ENCODE measurements at places on chromosomes 13 and 19.
A peak's percentile ranks its signal among the peaks of the same experiment; 100 is the strongest.

- DNase-seq: no peak
These were observed 10.6 kb downstream of the PLPP2 start for GRCh38 chr19:280541-281009.

GRCh38 chr19:13120031-13120430 lies 2.0 kb downstream of the NACC1 start:
- no peak for DNase-seq

DNA sequence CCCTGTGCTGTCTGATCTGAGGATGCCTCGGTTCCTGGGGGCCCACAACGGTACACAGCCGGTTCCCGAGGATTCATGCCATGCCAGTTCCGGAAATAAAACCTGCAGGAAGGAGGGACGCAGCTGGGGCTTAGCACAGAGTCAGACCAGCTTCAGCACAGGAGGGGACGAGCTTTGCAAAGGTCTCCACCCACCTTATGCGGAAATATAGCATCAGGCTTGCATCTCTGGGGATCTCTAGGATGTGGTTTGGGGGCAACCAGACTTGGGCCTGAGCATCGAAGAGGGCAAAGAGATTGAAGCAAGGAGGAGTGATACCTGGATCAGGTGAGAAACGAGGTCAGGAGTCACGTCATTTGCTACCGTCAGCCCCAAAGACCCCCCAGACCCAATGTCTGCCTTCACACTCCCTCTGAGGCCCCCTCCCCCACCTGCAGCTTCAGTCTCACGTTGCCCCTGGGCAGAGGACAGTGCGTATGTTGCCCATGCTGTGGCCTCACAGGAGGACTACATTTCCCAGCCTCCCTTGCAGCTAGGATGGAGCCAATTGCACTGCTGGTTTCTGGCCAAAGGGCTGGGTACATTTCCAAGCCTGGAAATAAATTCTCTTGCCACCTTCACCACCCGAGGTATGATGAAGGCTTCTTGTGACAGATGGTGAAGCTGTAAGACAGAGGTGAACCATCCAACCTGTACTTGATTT lies 12.1 kb downstream of the TYK2 start:
- DNase-seq: no peak

- peak; percentile 88 for DNase-seq
These were observed 2.7 kb downstream of the VSTM2B start for GRCh38 chr19:29528350-29528945.

DNA sequence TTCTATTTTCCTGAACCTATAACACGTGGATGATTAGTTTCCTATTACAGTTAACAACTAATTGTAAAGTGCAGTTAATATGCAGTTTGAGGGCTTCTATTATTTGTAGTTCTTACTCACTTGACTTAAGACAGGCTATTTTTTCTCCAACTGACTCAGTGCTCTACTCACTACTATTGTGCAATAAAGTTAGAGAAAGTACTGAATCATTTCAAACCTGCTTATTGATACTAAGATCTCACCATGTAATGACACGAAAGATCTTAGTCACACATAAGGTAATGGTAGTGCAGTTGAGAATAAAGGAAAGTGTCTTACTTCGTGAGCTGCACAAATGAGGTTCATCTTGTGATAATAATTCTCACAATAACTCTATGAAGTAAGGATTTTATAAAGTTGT lies 22.8 kb upstream of the ITM2B start:
- no peak for DNase-seq

DNA sequence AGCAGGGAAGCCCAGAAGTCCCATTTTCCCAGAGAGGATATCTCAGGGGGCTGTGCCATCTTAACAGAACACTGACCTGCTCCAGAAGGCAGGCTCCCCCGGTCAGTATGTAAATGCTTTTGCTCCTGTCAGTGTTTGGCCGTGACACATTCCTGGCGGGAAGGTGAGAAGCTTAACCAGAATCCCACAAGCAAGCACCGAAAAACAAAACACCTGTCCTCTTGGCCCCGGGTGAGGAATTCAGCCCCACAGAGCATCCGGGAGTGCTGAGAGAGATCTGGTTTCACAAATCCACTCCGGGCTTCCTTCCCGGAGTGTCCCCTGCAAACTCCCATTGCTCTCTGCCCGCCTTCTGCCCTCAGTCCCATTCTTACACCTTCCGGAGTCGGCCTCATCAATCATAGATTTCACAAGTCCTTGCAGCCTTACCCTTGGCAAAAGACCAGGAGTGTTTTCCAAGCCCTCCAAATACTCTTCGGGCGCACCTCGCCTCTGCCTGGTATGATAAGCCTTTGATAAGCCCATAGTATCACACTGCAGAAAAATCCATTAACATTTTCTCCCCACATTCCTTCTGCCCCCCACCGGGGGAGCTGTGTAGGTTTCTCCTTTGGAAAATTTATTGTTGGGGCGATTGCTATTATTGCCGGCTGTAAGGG lies 12.2 kb downstream of the TPM4 start:
- no peak for DNase-seq

DNA sequence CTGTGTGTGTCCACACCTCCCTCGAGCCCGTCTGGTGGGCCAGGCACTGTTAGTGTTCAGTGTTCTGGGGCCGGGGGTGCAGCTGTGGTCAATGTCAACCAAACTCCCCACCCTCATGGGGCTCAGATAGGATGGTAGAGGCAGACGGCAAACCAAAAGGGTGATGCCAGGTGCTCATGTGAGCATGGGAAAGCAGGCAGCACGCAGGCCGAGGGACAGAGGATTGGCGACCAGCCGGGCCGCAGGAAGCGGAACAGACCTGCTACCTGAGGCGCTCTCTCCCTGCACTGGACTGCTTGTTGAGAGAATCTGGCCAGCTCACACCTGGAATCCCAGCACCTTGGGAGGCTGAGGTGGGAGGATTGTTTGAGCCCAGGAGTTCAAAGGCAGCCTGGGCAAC lies 29.1 kb downstream of the DHX34 start:
- DNase-seq: no peak

DNA sequence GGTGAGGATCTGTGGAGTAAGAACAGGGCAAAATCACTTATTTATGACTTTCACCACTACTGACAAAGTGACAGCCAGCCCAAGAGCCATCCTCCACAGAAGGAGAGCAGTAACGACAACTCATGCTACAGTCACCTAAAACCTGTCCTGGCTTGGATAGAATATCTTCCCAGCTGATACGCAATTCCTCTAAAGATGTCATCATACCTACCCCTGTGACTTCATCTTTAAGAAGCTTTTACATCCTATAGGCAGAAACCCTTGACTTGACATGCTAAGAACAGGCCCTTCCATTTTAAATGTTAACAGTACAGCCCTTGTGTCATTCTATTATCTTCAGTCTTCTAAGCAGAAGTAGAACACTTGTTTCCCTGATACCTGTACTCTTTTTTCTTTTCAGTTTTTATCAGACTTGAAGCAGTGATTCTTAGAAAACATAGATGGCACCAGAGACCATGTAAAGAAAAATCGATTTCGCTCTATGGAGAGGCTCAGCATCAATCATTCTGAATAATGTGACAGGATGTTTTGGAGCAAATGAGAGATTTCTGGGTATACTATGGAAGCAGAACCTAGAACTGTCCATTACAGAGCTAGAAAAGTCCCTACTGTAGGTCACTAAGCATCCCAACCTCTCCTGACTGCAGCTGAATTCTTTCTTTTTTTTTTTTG lies 20.1 kb downstream of the STOML3 start:
- DNase-seq: no peak

- DNase-seq: no peak
These were observed 449.9 kb downstream of the KLF12 start for GRCh38 chr13:73684286-73684685.

GRCh38 chr13:111508902-111509509 lies 188.6 kb downstream of the TEX29 start:
- no peak for DNase-seq

DNA sequence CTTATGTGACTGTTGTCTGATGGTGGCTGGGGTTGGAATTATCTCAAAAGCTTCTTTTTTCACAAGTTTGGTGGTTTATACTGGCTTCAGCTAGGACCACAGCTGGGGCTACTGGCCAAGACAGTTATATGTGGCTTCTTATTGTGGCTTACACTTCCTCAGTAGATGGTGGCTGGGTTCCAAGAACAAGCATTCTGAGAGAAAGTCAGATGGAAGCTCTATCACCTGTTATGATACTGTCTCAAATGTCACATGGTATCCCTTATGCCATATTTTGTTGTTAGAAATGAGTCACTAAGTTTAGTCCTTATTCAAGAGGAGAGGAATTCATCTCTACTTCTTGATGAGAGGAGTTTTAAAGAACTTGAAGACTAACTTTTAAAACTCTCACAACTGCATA lies 41.6 kb downstream of the NDFIP2 start:
- DNase-seq: peak; percentile 24

- DNase-seq: peak; percentile 70
These were observed 1.2 kb downstream of the DAZAP1 start for GRCh38 chr19:1408300-1409203.

GRCh38 chr13:98312606-98313005 lies 135.5 kb upstream of the RNF113B start:
- no peak for DNase-seq

DNA sequence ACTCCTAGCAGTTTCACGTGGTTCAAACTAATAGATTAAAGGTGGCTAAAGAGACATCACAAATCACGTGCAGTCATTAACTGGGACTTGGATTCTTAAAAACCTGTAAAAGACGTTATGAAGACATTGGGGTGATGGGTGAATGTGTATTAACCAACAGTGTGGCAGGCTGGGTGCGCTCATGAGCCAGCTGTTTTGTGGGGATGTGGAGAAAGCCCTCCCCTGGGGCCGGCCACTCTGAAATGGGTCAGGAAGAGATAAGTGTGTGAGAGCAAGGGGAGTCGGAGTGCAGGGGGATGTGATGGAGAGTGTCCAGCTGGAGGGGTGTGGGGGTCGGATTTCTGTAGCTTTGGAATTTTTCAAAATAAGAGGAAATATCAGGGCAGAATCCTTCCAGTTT lies 10.4 kb downstream of the UPF1 start:
- no peak for DNase-seq

DNA sequence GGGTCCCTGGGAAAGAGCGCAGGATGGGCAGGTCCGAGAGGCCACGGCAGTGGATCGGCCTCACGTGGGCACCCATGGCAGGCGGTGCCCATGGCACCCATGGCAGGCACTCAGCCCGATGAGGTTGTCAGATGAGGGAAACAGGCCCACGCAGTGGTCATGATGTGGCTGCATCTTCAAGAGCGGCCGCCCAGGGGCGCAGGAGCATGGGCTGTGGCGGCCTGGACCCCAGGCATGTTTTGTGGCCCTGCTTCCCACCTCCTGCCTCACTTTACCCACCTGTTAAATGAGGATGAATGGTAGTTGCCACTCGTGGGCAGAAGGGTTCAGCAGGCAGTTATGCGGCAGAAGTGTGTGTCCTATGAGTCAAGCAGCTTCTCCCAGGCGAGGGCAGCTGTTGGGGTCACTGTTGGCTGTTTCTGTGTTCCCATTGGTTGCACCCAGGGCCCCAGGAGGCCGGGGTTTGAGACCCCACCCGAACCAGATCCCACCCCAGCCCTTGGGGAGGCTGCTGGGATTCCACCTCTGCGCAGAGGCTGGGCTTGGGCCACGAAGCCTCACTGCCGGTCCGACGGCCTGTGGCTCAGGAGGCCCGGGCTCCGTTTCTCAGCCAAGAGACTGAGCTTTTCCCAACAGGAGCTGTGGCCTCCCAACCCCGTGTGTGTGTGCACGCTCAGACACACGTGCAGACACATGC lies 30.0 kb downstream of the CSNK1G2 start:
- DNase-seq: no peak

DNA sequence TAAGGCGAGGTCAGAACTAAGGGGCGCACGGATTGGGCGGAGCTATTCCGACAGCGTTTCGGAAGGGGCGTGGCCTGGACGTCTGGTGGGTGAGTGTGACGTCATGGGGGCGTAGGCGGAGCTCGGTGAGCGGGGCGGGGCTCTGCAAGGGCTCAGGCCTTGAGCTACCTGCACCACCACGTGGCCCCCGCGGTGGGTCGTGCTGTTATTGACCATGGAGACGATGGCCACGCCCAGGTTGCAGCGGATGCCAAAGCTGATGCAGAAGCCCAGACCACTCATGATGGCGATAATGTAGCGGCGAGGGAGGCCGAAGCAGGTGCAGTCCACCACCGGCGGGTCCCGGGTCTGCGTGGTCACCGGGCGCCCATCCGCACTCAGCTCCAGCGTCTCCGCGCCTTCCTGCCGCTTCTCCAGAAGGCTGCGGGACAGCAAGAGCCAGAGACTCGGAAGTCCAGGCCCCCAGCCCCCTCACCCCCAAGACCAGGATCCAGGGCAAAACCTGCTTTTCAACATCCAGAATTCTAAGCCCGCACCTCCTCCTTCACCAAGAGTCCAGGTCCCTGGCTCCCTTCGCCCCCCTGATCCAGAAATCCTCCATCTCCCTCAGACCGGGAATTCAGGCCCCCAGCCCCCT lies 4.8 kb downstream of the SLC17A7 start:
- peak; percentile 86 for DNase-seq

DNA sequence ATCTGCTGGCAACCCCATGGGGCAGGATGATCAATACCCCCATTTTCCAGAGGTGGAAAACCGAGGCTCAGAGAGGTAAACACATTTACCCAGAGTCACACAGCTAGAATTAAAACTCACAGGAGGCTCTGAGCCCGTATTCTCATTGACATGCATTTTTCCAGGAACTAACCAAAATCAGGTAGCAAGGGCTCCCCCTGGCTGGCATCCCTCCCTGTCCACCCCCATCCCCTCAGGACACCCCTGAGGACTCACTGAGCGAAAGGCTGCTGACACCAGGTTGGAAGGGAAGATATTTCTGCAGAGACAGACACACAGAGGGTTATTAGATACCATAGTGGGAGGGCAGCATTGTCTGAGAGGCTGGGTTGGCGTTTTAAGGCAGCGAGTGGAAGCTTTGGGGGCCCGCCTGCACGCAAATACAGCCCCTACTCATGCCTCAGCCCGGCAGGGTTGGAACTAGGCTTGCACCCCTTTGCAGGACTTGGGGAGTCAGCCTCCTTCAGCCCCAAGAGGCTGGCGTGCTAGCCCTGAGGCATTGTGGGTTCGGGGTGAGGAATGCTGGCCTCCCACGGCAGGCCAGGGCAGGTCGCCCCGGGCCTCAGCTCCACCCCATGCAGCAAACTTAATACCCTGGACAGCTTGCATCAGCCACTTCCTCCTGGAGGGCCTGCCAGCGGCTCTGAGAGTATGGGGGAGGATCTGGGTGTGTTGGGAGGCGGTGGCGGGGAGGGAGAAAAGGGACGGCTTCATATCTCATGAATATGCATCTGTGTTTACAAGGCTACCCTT lies 3.9 kb downstream of the SLC1A5 start:
- peak; percentile 81 for DNase-seq

DNA sequence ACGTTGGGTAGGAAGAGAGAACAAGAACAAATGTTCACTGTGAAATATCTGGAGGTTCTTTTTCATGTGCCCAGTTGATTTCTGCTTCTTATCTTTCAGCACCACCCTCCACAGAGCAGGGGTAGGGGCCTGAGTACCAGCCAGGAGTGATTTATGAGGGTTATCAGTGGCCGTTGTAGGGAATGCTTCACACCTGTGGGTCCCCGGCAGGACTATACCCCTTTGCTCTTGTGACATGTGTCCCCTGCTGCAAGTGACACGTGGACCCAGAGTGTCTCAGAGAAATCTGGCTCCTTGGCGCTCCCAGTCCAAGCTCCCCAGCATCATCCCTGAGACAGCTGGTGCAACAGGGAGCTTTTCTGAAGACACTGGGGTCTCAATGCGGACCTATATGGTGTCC lies 29.7 kb downstream of the SIAH3 start:
- DNase-seq: no peak

GRCh38 chr19:873084-873483 lies 13.6 kb downstream of the CFD start:
- DNase-seq: peak; percentile 78
